ENCODE measurements at places on chromosomes 16 and 17.

DNA sequence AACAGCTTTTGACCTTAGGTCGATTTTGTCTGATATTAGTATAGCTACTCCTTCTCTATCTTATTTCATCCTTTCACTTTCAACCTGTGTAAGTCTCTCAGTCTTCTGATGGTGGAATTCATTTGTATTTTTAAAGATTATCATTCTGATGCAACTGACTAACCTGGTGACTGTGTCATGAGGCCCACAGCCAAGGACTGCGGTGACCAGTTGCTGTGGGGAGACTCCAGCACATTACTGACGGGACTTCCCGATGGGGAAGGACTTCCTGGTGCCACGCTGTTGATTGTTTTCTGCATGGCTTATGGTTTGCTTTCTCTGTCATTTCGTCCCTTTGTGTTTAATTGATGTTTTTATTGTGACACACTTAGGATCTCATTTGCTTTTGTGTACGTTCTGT is 34.2 kb downstream of the RMI2 start:
- DNase-seq = no peak

- DNase-seq = no peak
Observed at GRCh38 chr16:85781695-85782370, 17.5 kb downstream of the EMC8 start.

DNA sequence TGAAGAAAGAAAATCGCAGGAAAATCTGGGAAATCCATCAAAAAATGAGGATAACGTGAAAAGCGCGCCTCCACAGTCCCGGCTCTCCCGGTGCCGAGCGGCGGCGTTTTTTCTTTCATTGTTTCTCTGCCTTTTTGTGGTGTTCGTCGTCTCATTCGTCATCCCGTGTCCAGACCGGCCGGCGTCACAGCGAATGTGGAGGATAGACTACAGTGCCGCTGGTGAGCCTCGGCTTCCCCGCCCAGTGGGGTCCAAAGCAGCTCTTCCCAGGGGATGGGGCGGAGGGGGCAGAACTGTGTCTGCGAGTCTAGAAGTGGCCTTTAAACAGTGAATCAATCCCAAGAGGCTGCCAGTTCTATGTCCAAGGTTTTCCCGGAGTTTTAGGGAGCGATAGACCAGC is 19.8 kb downstream of the FAM234A start:
- no peak for DNase-seq

DNA sequence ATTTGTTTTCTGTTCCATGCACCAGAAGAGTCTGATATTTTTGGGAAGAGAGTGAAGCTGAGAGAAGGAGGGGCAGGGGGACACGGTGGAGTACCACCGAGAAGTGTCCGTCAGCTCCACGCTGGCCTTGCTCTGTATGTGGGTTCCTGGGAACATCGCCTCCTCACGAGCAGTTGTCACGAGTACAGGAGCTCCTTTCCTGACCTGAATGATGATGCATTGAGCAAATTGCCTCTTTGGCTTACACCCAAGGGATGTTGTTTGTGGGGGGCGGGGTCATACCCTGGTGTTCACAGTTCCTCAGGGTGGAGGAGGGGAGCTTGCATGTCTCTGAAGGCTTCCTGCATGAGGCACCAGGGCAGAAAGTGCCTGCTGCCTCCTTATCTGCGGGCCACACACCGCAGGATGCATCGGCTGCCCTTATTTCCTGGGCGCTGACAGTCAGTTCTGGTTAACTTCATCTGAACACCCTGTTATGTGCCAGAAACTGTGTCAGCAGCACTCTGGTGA is 36.2 kb downstream of the RGS9 start:
- no peak for DNase-seq

DNA sequence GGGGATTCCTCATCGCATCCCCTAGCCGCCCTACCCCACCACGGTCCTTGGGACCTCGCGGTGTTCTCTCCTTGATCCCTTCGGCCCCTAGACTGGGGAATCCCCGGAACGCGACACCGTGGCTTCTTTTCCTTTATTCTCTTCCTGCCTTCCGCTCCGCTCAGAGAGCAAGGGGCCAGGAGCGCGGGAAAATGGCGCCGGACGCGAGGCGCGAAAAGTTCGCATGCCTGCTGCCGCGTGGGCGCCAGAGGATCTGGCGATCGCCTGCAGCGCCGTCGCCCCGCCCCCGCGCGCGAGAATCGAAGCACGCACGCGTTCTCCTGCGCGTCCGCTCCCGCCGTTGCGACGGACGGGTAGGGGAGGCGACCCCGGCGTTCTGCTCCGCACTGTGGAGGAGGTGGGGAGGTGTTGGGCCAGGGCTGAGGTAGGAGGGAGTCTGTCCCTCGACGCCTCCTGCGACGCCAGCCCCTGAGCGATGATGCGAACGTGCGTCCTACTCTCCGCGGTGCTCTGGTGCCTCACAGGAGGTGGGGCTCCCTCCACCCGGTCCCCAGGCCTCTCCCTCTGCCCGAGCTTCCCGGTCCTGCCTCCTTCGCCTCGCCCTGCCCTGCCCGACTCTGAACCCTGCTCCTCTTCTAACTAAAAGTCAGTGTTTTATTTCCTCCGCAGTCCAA is at the start of gene ZPBP2:
Gene ZPBP2 (plus strand): TSS at position 323 of the 674 bp plus-strand sequence. CDS start 153 bp downstream, at position 476.
- no peak for DNase-seq

GRCh38 chr16:89484923-89485679 is 5.3 kb downstream of the ANKRD11 start:
- DNase-seq = no peak

- DNase-seq = no peak
Observed at GRCh38 chr17:78933025-78933958, 8.1 kb upstream of the TIMP2 start.

GRCh38 chr16:86466696-86467406 is 43.5 kb upstream of the FOXF1 start:
- no peak for DNase-seq

DNA sequence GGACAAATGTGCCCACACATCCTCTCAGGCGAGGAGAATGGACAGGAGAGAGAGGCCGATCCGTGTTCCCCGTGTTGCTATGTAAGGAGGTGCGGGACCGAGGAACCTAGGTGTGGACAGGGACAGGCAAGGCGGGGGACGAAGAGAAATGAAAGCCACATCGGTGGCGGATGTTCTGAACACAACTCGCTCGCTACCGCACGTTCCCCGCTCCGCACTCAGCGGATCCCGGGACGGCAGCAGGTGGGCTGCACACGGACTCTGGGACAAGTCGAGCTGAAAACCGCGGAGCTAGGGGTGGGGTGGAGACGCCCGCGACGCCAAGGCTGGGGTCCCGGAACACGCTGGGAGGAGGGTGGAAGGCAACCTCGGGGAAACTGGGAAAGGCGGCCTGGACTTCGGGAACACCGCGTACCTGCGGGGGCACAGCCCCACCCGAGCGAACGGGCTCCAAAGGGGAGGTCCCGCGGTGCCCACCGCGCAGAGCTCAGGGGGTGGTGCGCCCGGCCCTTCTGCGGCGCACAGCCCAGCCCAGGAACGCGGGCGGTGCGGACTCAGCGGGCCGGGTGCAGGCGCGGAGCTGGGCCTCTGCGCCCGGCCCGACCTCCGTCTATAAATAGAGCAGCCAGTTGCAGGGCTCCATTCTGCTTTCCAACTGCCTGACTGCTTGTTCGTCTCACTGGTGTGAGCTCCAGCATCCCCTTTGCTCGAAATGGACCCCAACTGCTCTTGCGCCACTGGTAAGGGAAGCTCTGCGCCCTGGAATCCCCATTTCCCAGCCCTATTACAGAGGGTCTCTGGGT is at the start of gene MT1E:
Gene MT1E (plus strand): TSS at position 642 of the 803 bp plus-strand sequence. CDS start 71 bp downstream, at position 713.
- no peak for DNase-seq

DNA sequence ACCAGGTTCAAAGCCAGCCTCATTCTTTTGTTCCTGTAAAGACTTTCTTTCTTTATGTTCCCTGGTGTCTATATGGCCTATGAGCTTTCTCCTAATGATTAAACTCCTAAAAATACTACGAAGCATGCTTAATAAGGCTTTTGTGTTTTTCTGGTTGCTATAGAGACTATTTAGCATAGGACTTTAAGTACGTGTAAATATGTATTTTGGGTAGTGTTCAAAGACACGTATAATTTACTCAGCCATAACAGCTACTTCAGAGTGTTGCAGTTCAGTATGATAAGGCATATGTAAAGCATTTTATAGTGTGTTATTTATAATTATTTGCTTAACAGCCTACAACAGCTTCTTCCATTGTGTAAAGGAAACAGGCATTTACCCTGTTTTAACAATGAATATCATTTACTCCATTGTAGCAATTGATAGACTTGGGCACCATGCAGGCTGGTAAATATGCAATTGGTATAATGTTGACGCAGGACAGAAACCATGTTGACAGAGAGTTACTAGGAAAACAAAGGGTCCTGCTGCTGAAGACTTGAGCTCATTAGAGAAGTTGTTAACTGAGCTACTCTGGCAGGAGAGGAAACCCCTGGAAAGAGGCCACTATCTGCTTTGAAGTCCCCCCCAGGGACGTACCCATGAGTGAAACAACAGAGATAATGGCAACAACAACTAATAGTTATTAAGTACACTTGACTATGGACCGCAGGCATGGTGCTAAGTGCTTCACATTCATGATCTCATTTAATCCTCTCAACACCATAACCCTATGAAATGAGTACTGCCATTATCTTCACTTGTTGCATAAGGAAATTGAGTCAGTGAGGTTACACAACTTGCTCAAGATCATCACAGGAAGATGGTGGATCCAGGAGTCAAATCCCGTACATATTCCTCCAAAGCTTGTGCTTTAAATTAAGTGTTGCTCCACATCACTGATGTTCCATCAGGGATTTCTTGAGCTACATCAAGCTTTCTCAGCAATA is 342.2 kb upstream of the DYNLRB2 start:
- DNase-seq = peak; percentile 19

GRCh38 chr17:16329519-16330271 is 23.6 kb downstream of the CENPV start:
- DNase-seq = no peak

DNA sequence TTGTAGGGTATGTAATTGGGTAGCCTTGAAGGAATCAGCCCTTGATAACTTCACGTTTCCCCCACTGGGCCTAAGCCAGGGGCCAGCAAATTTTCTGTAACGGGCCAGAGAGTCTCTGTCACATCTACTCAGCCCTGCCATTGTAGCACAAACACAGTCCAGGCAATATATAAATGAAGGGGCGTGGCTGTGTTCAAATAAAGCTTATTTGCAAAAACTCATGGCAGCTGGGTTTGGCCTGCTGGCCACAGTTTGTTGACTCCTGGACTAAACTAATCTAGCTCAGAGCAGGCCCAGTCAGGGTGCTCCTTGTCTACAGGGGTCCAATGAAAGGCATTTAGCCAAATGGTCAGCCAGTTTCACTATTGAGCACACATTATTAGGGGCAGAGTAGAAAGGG is 141.6 kb downstream of the CCDC182 start:
- DNase-seq = no peak

- DNase-seq = no peak
Observed at GRCh38 chr17:46898364-46898763, 24.6 kb upstream of the GOSR2 start.

- DNase-seq = no peak
Observed at GRCh38 chr17:30199600-30199999, 35.9 kb downstream of the SLC6A4 start.

GRCh38 chr17:45104497-45104896 is 27.8 kb downstream of the PLCD3 start:
- DNase-seq = no peak

DNA sequence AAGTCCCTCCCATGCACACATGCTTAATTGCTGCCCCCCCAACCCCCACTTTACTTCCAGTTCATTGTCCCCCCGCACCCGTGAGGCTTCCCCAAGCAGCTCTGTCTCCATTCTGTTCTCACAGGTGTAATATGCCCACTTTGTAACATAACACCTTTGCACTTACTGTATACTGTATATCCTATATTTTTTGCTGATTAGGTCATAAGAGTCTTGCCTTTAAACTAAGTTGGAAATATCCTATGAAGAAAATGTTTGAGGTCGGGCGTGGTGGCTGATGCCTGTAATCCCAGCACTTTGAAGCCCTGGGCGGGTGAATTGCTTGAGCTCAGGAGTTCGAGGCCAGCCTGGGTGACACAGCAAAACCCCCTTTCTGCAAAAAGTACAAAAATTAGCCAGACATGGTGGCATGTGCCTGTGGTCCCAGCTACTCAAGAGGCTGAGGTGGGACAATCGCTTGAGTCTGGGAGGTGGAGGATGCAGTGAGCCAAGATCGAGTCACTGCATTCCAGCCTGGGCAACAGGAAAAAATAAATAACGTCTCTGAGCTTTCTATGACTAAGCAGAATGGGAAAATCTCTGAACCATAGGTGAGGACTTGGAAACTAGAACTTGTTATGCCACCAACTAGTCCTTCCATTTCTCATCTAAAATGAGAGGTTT is 76.1 kb downstream of the TNRC6C start:
- DNase-seq = no peak

GRCh38 chr17:77266213-77266612 is 125.4 kb downstream of the SEC14L1 start:
- DNase-seq = no peak

DNA sequence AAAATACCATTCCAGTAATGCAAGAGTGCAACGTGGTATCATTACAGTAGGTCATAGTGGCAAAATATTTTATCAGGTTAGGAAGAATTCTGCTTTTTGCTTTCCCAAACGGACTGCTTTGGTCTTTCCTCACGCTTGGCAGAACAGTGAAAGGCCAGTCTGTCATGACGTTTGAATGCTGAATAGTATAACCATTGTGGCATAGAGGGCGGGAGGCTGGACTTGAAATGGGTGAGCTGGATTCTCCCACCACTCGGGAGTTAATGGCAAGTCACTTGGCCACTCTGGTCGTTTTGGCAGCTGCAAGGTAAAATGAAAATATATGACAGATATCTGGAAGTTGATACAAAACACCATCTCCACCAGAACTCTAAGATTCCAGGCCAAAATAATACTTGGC is 391.2 kb downstream of the MAF start:
- DNase-seq = no peak

- no peak for DNase-seq
Observed at GRCh38 chr17:69620363-69620762, 205.9 kb downstream of the MAP2K6 start.

- no peak for DNase-seq
Observed at GRCh38 chr17:55458287-55458900, 36.8 kb upstream of the MMD start.

DNA sequence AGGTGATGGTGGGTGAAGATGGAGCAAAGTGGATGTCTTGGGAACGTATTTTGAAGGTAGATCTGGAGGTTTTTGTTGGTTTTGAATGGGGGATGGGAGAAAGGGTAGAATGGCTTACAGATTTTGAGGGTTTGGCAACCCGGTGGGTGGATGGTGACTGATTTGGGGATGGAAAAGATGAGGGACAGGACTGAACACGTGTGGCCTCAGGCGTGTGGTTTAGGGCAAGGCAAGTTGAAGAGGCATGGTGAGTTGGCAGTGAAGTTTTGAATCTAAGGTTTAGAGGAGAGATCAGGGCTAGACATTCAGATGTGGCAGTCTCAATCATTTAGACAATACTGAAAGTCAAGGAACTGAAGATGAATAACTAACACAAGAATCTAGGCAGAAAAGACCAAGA is 5.0 kb upstream of the DCTPP1 start:
- DNase-seq = no peak

DNA sequence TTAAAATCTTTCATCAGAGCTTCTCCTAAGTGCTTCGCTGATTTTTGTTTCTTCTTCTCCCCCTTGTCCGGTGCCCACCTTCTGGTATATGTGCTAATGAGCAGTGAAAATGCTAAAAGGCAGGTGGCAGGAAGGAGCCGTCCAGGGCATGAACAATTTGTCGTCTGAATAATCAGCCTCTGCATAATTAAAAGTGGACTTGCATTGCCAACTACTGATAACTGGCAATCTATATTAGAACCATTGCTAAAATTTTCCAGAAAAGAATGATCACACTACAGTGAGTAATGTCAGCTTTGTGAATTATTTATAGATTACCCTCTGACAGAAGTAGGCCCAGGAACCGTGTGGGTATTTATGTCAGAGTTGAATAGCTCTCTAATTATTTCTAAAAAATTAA is 28.1 kb downstream of the SERPINF1 start:
- no peak for DNase-seq

GRCh38 chr16:1639282-1639681 is 27.1 kb downstream of the CRAMP1 start:
- no peak for DNase-seq
